ENCODE measurements at places on chromosomes 2 and 18.
A peak's percentile ranks its signal among the peaks of the same experiment; 100 is the strongest.

GRCh38 chr2:66457545-66457944, 22.6 kb downstream of the MEIS1 start:
- DNase-seq, result no peak

GRCh38 chr18:59469463-59470180, 110.6 kb upstream of the LMAN1 start:
- no peak for DNase-seq

- DNase-seq, result no peak
Observed at GRCh38 chr18:38367473-38367872, 801.9 kb upstream of the CELF4 start.

DNA sequence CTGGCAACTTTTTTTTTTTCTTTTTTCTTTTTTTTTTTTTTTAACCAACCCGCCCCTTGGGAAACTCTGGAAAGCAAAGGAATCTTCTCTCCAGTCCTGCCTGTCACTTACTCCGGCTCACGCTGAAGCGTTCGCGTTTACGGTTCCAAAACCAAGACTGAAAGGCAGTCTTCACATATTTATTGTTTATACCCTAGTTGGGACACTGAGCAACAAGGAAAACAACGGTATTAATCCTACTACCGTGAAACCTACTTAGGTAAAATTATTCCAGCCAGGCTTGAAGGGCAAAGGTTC, 125.4 kb downstream of the OSBPL1A start:
- no peak for DNase-seq

- DNase-seq, result no peak
Observed at GRCh38 chr2:239574434-239575156, 173.8 kb upstream of the HDAC4 start.

GRCh38 chr2:19261061-19261460, 97.4 kb downstream of the OSR1 start:
- DNase-seq, result no peak

DNA sequence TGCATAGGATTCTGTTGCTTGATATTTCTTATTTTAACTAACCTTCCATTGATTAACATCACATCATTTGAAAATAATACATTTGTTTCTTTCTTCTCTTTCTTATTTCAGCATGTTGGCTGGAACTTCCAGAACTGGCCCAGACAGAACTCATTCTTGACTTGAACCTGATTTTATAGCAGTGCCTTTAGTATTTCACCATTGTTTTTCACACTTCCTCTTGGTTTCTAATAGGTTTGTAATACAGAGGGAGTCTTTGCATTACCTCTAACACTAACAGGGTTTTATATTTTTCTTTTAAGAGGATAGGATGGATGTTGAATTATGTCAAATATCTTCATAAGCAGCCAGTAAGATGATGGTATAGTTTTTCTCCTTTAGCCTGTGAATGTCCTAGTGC, 39.2 kb downstream of the SEMA4F start:
- DNase-seq, result no peak

- no peak for DNase-seq
Observed at GRCh38 chr2:23484275-23484674, 99.3 kb downstream of the KLHL29 start.

DNA sequence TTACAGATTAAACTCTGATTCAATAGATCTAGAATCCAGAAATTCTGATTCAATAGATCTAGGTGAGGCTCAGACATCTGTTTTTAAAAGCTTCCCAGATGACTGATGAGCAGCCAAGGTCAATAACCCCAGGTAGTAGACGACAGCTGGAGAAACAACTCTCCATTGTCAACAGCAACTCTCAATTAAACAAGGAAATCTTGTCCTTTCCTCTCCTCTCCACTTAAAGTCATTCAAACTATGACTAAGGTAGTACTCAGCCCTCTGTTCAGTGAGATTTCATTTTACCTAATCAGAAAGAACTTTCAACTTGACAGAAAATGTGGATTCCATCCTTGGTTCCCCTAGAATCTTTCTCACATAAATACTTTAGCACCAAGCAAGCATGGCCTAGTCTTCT, 94.6 kb upstream of the SCG2 start:
- no peak for DNase-seq

GRCh38 chr2:138023976-138024375, 59.7 kb downstream of the HNMT start:
- no peak for DNase-seq

- no peak for DNase-seq
Observed at GRCh38 chr18:28041366-28041765, 135.6 kb downstream of the CDH2 start.

DNA sequence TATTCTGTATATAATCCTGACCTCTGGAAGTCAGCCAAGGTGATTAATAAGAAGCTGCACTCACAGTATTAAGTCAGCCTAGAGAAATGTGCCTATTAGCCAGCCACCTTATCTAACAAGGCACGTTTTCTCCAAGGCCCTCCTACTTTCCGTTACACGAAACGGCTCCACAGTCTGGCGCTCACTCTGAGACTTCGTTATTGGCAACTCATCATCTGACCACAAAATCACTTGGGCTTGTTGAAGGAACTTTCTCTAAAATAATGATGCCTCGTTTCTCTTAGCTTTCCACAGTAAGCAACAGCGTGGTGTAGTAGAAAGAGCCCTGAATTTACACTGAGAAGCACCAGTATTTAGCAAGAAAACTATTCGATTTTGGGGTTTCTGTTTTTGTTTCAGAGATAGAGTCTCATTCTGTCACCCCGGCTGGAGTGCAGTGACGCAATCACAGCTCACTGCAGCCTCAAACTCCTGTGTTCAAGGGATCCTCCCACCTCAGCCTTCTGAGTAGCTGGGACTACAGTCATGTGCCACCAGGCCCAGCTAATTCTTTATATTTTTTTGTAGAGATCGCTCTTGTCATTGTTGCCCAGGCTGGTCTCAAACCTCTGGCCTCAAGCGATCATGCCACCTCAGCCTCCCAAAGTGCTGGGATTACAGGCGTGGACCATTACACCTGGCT, 53.6 kb upstream of the SLC14A1 start:
- peak; percentile 38 for DNase-seq

- no peak for DNase-seq
Observed at GRCh38 chr18:52008736-52009135, 331.3 kb upstream of the DCC start.

- DNase-seq, result no peak
Observed at GRCh38 chr2:178482437-178482836, 2.2 kb downstream of the PLEKHA3 start.

- no peak for DNase-seq
Observed at GRCh38 chr18:9638886-9639285, 24.5 kb upstream of the PPP4R1 start.

DNA sequence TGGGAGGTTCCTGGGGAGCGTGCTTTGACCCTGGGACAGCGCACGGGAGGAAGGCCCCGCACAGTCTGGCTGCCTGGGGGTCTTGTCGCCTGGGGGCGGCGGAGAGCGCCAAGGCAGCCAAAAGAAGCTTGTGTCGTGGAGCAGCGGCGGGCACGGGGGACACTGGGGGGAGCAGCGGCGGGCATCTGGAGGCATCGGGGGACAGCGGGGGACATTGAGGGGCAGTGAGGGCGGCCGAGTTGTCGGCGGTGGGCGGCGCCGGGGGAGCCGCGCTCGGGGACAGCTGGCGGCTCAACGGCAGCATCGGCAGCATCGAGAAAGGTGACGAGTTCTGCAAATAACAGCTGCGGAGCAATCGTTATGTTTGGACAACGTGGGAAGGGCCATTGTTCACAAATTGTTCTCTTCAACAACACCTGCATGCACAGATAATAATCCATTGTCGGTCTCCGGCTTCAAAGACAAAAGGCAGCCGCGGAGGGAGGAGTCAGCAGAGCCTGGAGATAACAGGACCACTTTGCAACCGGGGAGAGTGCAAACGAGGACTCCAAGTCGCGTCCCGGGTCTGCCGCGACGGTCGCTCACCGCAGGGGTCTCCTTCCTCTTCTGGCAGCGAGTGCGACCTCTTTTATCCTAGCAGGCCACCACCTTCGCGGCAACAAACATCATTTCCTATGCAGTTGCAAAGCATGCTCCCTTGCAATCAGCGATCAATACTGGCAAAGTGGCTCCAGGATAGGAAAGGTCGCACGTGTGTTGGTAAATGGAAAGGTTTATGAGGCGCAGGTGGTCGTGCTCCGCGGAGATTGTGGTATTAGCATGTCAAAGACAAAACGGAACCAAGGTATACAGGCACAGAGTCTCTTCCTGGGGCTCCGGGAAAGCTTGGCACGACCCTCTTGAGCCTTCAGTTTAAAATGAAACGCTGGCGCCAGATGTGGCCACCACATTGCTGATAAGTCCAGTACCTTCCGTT, 132.3 kb upstream of the DLX2 start:
- DNase-seq, result peak; percentile 9

- no peak for DNase-seq
Observed at GRCh38 chr2:184498936-184499335, 99.4 kb upstream of the ZNF804A start.

GRCh38 chr2:237701033-237701858, 73.9 kb downstream of the LRRFIP1 start:
- DNase-seq, result no peak

- DNase-seq, result no peak
Observed at GRCh38 chr2:153606623-153607022, 128.1 kb upstream of the RPRM start.

GRCh38 chr18:27707201-27707600, 469.7 kb downstream of the CDH2 start:
- no peak for DNase-seq

- no peak for DNase-seq
Observed at GRCh38 chr2:16669388-16669787, 3.8 kb upstream of the CYRIA start.

DNA sequence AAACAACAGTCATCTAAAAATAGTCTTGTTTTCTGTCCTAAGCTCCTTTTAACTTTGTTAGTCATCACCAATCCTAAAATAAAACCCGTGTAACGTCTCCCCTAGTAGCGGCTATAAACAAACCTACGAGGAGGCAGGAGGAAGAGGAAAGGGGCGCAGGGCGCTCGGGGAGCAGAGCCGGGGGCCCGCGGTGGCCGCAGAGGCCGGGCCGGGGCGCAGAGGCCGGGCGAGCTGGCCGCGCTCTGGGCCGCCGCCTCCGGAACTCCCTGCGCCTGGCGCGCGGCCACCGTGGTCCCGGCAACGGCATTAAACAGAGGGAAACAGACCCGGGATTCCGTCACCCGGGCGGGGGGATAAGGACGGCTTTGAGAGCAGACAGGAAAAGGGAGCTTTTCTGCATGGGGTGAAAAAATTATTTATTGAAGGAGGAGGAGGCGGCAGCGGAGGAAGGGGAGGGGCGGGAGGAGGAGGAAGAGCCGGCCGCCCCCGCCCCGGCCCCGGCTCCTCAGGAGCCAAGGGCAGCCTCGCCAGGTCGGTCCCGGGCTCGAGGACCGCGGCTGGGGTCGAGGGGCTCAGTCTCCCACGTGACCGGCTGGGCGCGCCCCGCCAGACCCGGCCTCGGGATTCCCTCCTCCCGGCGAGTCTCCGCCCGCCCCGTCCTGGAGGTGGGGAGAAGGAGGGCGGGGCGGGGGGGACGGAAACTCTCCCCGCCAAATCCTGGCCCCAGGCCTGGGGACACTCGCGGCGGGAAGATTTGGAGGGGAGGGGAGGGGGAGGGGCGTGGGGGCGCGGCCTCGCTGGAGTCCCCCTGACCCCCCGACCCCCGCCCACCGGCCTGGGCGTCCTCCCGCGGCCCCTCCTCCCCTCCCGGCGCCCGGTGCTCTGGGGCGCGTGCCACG, 1.8 kb upstream of the NFATC1 start:
- DNase-seq, result no peak

DNA sequence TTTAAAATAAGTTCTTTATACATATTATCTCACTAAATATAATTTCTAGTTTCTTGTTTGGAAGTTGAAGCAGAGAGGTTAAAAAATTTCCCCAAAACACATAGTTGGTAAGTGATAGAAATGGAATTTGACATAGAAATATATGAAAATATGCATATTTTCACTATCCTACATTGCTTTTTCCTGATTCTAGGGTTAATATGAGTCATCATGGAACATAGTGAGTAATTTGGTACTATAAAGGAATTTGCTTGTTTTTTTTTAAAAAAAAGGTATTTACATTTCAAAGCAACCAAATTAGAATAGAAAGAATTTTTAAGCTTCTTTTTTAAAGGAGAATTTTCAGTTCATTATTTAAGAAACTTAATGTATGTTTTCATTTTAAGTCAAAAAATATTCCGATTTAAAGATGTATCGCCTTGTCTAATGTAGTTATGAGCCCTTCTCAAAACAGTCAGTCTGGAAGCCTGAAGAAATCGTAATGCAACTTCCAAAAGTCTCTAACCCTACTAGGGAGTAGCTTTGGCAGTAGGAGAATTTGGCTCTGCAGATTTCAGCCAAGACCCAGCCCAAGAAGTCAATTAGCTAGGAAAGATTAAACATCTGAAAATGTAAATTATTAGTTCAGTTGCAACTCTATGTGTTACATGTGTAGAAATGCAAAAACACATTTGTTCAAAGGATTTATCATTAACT, 147.3 kb downstream of the RDH14 start:
- no peak for DNase-seq

DNA sequence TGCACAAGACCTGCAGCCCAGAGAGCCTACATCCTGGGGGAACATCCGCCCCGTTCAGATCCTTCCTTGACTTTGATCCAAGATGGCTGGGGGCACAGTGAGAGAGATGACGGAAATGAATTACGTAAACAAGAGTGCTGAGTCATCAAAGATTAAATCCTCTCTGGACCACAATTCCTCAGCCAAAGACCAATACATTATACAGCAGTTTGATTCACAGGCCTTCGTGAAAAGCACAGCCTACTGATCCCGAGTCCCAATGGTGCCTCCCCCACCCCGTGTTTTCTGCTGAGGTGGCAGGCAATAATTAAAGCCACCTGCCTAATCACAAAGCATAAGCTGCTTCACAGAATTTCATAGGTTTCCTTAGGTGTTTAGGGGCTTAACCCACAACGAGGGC, 43.0 kb downstream of the MYO5B start:
- no peak for DNase-seq
